WTC11 (cell line): ENCODE measurements at places on chromosomes 2 and 18.

DNA sequence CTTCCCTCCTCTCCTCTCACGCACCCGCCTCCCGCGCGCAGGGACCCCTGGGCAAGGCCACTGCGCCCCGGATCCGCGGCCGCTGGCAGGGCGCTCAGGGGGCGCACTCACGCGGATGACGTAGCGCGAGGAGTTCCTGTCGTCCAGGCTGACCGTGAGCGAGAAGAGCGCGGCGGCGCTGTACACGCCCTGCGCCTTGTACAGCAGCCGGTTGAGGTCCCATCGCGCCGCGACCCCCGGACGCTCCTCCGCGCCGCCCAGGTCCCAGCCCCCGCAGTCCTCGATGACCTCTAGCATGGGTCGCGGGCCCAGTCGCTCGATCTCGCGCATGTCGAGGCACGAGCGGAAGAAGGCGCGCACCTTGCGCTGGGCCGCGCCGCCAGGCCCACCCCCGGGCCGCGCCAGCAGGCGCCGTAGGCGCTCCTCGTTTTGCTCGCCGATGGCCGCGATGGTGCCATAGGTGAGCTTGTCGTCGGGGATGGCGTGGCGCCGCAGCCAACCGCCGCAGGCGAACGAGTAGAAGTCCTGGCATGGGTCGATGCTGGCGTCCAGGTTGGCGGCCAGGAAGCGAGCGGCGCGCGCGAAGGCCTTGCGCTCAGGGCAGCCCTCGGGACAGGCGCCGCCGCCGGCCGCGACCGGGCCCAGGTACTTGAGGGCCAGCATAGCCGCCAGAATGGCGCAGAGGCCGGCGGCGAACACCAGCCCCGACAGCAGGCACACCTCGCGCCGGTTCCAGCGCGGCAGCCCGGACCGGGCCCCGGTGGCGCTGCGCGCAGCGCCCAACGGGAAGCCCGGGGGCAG lies 1.7 kb downstream of the ECEL1 start:
- no peaks in the 10 kb centered on the region for H3K36me3 ChIP-seq
- H3K4me3 ChIP-seq: peak overlapping the region; percentile 59
- H3K27ac ChIP-seq: no peak overlapping the region
- H3K27me3 ChIP-seq: peaks cover 66% of the 10 kb centered on the region
- peak; percentile 46 for DNase-seq

GRCh38 chr2:198700319-198700718 lies 757.4 kb downstream of the SATB2 start:
- no peak for DNase-seq
- no peaks in the 10 kb centered on the region for H3K27me3 ChIP-seq
- 0 out of 2 replicates have a peak overlapping the region, but pooled peaks have one; percentile 26 for H3K27ac ChIP-seq
- peaks cover 20% of the 10 kb centered on the region for H3K4me1 ChIP-seq
- no peaks in the 10 kb centered on the region for H3K36me3 ChIP-seq

- DNase-seq: no peak
- no peak overlapping the region for H3K27ac ChIP-seq
- H3K36me3 ChIP-seq: no peaks in the 10 kb centered on the region
- H3K4me3 ChIP-seq: no peak overlapping the region
- peaks cover 3% of the 10 kb centered on the region; the same call in 1 of the 2 replicates for H3K27me3 ChIP-seq
Observed at GRCh38 chr2:37619230-37619958, 52.0 kb downstream of the CDC42EP3 start.

DNA sequence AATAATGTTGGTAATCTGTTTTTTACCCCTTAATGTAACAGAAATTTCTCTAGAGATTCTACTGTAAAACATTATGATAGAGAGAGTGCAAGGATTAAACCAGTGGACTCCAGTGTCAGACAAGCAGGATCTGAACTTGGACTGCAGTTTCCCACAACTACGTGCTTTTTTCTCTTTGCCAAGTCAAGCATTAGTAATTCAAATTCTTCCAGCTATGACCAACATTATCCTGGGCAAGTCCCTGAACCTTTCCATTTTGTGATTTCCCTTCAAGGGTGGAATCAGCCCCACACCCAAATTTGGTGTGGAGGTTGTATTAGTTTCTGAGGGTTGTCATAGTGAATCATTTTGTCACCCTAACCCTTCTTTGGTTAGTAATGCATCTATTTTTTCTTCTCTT lies 482.0 kb downstream of the ZNF516 start:
- no peak overlapping the region for H3K4me3 ChIP-seq
- peaks cover 7% of the 10 kb centered on the region for H3K4me1 ChIP-seq
- H3K27ac ChIP-seq: no peak overlapping the region
- no peaks in the 10 kb centered on the region for H3K36me3 ChIP-seq

DNA sequence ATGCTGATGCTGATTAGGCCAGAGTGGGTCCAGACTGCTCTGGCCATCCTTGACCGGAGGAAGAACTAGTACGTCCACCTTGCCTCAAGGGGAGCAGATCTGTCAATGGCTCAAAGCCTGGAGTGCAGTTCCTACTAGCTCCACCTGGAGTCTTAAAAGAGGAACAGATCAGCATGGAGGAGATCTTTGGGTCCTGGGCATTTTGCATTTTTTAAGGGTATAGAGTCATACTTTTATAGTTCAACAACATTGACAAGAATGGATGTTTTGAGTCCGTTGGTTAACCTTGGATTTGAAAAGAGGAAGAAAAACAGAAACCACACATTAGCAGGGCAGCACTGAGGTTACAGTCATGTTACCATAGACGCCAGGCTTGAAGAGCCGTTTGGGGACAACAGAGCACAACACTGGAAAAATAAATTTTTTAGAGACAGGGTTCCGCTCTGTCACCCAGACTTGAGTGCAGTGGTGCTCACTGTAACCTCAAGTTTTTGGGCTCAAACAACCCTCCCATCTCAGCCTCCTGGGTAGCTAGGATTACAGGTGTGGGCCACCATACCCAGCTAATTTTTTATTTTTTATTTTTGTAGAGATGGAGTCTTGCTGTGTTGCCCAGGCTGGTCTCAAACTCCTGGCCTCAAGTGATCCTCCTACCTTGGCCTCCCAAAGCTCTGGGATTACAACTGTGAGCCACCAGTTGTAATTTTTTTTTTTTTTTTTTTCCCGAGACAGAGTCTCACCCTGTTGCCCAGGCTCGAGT lies 78.5 kb downstream of the PRKCE start:
- H3K27me3 ChIP-seq: no peaks in the 10 kb centered on the region
- H3K27ac ChIP-seq: no peak overlapping the region
- H3K36me3 ChIP-seq: no peaks in the 10 kb centered on the region
- DNase-seq: no peak
- no peak overlapping the region for H3K4me3 ChIP-seq
- H3K4me1 ChIP-seq: peaks cover 14% of the 10 kb centered on the region

- H3K4me3 ChIP-seq: no peak overlapping the region
- DNase-seq: no peak
- H3K36me3 ChIP-seq: no peaks in the 10 kb centered on the region
- no peak overlapping the region for H3K27ac ChIP-seq
Observed at GRCh38 chr2:33242845-33243244, 233.6 kb upstream of the RASGRP3 start.

- H3K27me3 ChIP-seq: no peaks in the 10 kb centered on the region
- no peak overlapping the region for H3K4me3 ChIP-seq
- no peak for DNase-seq
- H3K27ac ChIP-seq: no peak overlapping the region
- no peaks in the 10 kb centered on the region for H3K4me1 ChIP-seq
Observed at GRCh38 chr18:70931942-70932814, 643.3 kb downstream of the SOCS6 start.

GRCh38 chr2:35973737-35974132 lies 381.8 kb upstream of the CRIM1 start:
- H3K27me3 ChIP-seq: no peaks in the 10 kb centered on the region
- no peaks in the 10 kb centered on the region for H3K36me3 ChIP-seq
- peaks cover 10% of the 10 kb centered on the region for H3K4me1 ChIP-seq
- H3K4me3 ChIP-seq: no peak overlapping the region
- H3K27ac ChIP-seq: no peak overlapping the region

- DNase-seq: no peak
- H3K27me3 ChIP-seq: no peaks in the 10 kb centered on the region
- no peaks in the 10 kb centered on the region for H3K4me1 ChIP-seq
- no peak overlapping the region for H3K4me3 ChIP-seq
- no peak overlapping the region for H3K27ac ChIP-seq
Observed at GRCh38 chr2:239051891-239052445, 204.1 kb downstream of the TWIST2 start.

DNA sequence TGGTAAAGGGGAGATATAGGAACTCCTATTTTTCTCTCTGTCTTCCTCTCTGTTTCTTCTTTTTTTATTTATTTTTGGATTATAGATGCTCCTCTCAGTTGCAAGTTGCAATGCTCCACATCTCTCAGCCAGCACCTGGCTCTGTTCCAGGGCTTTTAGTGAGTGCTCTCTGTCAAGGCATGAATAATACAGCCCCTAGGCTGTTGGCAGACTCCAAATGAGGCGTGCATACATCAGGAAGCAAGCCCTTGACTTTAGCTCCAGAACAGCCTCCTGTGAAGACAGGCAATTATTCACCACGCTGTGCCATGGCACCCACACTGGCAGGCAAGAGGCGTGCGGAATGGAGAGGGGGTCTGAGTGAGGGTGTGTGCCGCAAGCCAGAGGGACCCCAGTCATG lies 228.1 kb upstream of the PXDN start:
- no peak for DNase-seq
- H3K36me3 ChIP-seq: no peaks in the 10 kb centered on the region
- H3K4me3 ChIP-seq: no peak overlapping the region
- H3K27ac ChIP-seq: no peak overlapping the region; the same call in 1 of the 2 replicates
- H3K4me1 ChIP-seq: peaks cover 53% of the 10 kb centered on the region

GRCh38 chr2:156321243-156321904 lies 11.1 kb downstream of the NR4A2 start:
- peaks cover 46% of the 10 kb centered on the region for H3K4me1 ChIP-seq
- peaks cover 97% of the 10 kb centered on the region for H3K27me3 ChIP-seq
- H3K27ac ChIP-seq: no peak overlapping the region
- peak overlapping the region; percentile 62 for H3K4me3 ChIP-seq

- DNase-seq: no peak
- H3K27ac ChIP-seq: no peak overlapping the region
- no peaks in the 10 kb centered on the region for H3K4me1 ChIP-seq
- H3K4me3 ChIP-seq: no peak overlapping the region
Observed at GRCh38 chr2:86435531-86435930, 5.6 kb upstream of the KDM3A start.

- no peaks in the 10 kb centered on the region for H3K4me1 ChIP-seq
- no peaks in the 10 kb centered on the region for H3K27me3 ChIP-seq
- no peak for DNase-seq
- no peak overlapping the region for H3K27ac ChIP-seq
Observed at GRCh38 chr2:23772684-23773083, 154.2 kb downstream of the ATAD2B start.

GRCh38 chr18:31204166-31204565 lies 41.5 kb upstream of the DSC1 start:
- H3K27me3 ChIP-seq: no peaks in the 10 kb centered on the region
- H3K36me3 ChIP-seq: no peaks in the 10 kb centered on the region; the same call in 1 of the 2 replicates
- no peak overlapping the region for H3K27ac ChIP-seq
- no peak for DNase-seq
- H3K4me1 ChIP-seq: peaks cover 40% of the 10 kb centered on the region
- H3K4me3 ChIP-seq: no peak overlapping the region

DNA sequence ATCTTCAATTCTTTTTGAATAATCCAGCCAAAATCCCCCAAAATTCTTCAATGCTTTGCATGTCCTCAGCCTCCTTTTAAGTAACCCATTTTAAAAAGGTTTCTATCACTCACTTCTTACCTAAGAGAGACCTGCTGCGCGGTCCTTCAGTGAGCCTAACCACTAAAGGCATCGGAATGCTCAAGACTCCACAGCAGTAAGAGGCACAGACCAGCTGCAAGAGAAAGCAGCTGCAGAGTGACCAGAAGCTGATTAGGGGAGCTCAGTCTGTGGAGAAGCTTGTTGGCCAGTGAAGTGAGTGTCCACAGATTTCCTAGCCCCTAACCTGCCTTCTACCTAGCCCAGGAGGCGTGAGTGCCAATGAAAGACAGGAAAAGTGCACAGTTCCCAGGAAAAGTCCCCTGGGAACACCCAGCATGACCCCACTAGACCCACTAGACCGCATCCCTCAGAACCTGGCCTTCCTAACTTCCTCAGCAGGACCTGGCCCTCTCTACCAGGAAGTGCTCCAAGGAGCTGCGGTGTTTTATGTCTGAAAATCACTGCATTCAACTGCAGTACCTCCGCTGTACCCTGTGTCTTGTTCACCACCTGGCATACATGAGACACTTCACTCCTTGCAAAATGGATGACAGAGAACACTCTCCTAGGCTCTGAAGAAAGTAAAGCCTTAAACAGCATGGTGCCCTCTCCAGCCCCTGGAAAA lies 10.1 kb downstream of the MBOAT2 start:
- no peak for DNase-seq
- no peaks in the 10 kb centered on the region for H3K36me3 ChIP-seq
- no peaks in the 10 kb centered on the region for H3K27me3 ChIP-seq
- peaks cover 30% of the 10 kb centered on the region for H3K4me1 ChIP-seq
- H3K27ac ChIP-seq: no peak overlapping the region

GRCh38 chr2:162062559-162062958 lies 11.5 kb downstream of the DPP4 start:
- peaks cover 22% of the 10 kb centered on the region for H3K4me1 ChIP-seq
- H3K27me3 ChIP-seq: no peaks in the 10 kb centered on the region; the same call in 1 of the 2 replicates
- H3K4me3 ChIP-seq: no peak overlapping the region
- peaks cover 13% of the 10 kb centered on the region for H3K36me3 ChIP-seq
- no peak for DNase-seq

- no peak overlapping the region for H3K27ac ChIP-seq
- H3K36me3 ChIP-seq: no peaks in the 10 kb centered on the region
- peak; percentile 6 for DNase-seq
- no peaks in the 10 kb centered on the region for H3K27me3 ChIP-seq
- peaks cover 7% of the 10 kb centered on the region for H3K4me1 ChIP-seq
- no peak overlapping the region for H3K4me3 ChIP-seq
Observed at GRCh38 chr2:10258326-10258725, 44.4 kb upstream of the HPCAL1 start.

DNA sequence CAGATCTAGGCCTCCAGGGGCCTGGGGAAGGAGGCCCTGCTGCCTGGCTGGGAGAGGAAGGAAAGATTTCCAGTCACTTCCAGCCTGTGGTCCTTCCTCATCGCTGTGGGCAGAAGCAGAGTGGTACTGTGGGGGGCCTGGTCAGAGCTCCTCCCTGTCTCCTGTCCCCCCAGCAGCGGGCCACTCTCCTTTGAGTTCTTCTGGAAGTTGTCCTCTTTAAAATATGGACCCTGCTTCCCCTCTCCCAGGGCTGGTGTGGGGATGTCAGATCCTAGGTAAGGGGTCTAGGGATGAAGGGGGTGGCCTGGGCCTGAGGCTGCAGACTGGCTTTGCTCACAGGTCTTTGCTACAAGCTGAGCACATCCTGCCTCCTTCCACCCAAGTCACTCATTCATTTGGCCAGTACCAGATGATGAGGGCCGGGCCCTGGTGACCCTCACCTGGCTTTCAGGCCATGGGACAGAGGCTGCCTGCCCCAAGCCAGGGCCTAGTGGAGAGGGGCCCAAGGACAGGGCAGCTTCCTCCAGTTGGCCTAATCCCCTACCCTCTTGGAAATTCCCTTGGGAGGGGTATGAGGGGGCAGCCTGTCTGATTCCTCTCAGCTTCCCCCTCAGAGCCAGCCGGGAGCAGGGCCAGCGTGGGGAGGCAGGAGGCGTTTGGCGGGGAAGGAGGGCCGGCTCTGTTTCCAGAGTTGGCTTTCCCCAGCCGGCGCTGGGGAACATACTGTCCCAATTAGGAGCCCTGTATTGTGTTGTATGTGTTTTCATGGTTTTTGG lies 231.9 kb downstream of the DYSF start:
- peaks cover 4% of the 10 kb centered on the region; the same call in 1 of the 2 replicates for H3K36me3 ChIP-seq
- H3K4me3 ChIP-seq: no peak overlapping the region
- no peaks in the 10 kb centered on the region; the same call in 1 of the 2 replicates for H3K27me3 ChIP-seq
- DNase-seq: no peak
- H3K4me1 ChIP-seq: no peaks in the 10 kb centered on the region

- H3K36me3 ChIP-seq: peaks cover 65% of the 10 kb centered on the region
- no peaks in the 10 kb centered on the region for H3K4me1 ChIP-seq
- no peak for DNase-seq
- no peaks in the 10 kb centered on the region for H3K27me3 ChIP-seq
- H3K27ac ChIP-seq: no peak overlapping the region
Observed at GRCh38 chr2:196725882-196726281, 73.6 kb downstream of the GTF3C3 start.
